ENCODE measurements at places on chromosomes 12 and 14.

DNA sequence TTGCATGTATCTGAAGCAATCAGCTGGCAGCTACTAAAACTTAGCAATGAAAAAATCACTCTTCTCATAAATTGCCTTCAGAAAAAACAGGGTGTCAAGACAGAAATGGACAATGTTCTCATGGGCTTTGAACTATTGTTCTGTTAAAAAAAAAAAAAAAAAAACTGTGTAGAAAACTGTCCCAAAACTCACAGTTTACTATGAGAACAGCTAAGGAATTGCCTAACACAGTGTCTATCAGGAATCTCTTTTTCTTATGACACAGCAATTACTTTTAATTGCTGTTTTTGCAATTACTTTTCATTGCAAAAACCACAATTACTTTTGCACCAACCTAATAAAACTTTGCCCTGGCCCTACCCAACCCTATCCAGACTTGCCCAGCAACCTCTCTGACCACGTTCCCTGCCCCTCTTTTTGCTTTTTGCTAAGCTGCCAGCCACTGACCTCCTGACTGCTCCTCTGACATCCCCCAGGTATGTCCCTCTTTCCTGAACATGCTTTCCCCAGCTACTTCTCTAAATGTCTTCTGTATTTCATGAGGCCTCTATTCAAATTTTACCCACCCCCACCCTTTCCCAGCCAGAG, 68.0 kb upstream of the SLCO1C1 start:
- no peak for DNase-seq

DNA sequence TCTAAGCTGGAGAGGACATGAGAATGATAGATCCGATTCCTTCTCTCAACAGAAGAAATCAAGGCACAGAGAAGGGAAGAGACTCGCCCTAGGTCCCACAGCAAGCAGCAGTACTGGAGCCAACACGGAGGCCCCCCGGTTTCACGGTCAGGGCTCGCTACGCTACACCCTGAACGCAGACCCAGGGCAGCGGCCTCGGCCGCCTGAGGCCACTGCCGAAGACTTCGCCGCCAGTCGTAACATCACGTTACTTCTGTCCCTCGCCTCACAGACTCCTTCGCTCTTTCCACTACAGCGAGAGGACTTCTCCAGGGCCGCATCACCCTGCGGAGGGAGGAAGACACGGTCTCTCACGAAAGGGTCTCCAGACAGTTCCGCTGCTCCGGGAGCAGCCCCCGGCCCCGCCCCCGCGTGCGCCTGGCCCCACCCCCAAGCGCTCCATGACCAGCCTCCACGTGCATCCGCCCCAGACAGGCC, 411 bp upstream of the DCAF4 start:
- DNase-seq: no peak

DNA sequence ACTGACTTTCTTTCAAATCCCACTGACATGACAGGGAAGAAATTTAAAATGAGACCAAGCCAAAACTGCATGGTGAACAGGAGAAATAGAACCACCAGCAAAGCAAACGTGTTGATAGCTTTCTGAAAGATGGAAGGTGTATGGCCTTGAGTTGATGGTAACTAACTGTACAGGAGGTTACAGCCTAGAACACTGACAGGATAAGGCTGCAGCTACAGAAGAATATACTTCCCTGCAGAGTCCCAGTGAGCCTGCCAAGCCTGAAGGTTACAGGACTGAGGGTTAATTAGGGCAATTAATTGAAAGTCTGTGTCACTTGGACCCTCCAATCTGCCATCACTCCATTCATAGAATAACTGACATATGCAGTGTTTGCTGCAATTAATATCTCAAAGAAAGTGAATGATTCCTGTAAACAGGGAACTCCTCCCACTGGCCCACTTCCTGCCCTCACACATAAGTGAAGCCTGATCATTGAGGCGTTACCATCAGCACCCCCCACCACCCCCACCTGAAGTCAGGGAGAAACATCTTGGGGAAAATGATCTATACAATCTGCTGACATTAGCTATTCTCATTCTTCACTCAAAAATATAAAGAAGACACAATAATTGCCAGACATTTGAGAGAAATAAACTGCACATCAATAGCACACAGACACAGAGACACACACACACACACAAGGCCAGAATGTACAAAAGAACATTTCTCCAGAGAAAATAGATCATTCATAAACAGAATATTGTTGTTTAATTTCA, 73.4 kb downstream of the GTF2A1 start:
- DNase-seq: no peak

DNA sequence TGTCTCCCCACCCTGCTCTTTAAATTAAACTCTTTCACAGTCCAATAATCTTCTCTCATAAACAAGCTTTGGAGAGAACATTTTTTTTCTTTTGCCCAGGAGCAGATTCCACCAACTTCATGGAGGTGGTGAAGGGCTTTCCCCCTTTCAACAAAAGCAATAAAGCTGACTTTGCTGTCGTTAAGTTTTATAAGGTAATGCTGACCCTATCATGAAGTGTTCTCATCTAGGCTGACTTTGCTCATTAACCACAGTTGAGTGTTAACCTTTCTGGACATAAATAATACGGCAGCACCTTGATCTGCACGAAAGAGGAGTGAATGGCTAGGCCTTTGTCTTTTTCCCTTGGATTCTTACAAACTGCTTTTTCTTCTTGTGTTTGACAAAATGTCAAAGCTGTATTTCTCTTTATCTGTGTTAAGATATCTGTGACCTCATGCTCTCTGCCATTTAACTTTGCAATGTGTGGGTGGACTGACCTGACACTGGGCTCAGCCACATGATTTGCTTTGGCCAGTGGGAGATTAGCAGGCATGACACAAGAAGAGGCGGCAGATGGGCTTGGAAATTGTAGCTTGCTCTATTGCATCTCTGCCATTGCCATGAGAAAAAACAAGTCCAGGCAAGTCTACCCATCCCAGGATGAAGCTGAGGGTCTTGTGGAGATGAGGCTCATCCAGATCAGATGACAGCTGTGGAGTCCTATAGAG, 470.9 kb upstream of the CCDC196 start:
- DNase-seq: no peak

- DNase-seq: no peak
Measured at GRCh38 chr14:87966816-87967215, 26.2 kb downstream of the GALC start.

DNA sequence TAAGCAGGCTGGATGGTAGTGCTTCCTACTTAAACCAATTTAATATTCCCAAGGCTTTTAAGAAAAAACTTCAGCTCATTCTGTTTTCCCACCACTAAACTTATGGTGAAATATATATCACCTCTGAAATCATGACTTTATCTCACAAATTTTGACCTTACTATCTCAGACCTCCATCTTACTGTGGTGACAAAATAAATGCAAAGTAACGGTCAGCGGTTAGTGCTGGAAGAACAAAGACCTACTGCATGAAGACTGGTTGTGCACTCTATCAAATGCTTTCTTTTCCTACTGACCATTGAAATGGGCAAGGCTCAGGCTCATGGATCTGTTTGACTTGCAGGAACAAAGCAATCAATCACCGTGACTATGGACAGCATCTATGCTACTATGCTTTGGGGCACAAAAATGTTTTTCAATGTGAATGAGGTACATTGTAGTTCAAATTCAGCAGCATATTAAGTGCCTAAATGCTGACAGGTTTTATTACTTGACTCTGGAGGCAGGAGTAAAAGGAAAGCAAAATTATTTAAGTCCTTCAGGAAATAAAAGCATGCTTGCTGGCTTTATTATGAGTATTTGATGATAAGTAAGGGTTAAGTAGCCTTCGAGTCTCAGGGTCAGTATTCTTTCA, 43.1 kb upstream of the GTF2A1 start:
- no peak for DNase-seq

GRCh38 chr14:72612041-72612440, 281.9 kb downstream of the DPF3 start:
- DNase-seq: no peak

DNA sequence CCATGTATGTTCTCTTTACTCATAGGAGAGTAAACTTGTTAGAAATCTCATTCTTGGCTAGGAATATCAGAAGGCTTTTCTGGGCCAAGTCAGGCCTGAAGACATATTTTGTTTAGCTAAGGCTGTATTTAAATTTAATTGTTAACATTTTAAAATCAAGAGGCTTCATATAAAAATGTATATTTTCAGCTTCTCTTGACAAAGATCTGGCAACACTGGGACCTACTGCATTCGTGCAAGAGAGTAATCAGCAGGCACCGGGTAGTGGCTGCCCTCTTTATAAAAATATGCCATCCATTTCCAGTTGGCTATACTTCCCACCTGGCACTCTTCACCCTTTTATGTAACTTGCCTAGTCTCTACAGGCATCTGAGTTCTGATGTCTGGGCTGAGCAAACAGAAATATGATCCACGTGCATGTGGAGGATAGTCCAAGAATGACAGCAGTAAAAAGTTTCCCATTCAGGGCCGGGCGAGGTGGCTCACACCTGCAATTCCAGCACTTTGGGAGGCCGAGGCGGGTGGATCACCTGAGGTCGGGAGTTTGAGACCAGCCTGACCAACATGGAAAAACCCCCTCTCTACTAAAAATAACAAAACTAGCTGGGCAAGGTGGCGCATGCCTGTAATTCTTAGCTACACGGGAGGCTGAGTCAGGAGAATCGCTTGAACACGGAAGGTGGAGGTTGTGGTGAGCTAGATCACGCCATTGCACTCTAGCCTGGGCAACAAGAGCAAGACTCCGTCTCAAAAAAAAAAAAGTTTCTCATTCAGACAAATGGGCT, 2.0 kb upstream of the SOS2 start:
- DNase-seq: no peak

GRCh38 chr12:1559676-1560091, 34.7 kb downstream of the FBXL14 start:
- DNase-seq: no peak

GRCh38 chr12:120115692-120116440, 687 bp downstream of the RAB35 start:
- DNase-seq: no peak

DNA sequence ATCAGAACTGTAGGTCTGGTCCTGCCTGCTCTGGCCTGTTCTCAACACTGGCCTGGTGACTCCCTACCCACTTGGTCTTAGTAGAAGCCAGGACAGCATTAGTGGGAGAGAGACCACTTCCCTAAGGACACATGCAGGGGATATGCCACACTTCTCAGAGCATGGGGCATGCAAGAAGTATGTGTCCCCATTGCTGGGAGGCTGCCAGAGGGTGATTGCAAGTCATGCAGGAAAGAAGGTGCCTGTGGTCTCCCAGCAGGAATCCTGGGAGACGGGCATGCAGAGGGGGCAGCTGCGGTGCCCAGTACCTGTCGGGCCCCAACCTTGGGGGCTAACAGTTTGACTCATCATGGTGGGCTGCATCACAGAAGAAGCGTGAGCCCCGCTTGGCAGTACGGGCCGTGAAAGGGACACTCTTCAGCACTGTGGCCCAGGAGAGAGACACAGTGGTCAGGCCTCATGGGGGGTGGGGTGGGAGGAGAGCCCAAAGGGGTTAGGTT, 23.0 kb downstream of the PRPF40B start:
- DNase-seq: no peak

DNA sequence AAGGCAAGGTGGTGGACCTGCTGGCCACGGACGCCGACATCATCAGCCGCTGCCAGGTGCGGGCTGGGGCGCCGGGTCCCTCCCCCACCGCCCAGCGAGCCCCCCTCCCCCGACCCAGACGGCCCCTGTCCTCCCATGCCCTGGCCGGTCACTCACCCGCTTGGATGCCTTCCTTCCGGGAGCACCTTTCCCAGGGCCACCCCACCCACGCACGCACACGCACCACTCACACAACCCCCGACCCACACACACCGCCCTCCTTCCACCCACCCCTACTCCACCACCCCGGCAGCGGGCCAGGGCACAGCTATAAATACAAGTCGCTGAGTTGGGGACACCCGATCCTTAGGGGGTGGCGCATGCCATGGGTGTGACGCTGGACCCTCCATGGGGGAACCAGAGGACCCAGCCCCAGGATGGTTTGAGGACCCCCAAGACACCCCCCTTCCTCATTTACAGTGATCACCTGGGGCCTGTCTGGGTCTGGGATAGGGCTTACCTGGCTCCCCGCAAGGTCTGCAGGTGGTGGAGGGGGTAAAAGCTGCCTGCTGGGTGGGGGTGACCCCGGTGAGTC, 465 bp downstream of the ADSS1 start:
- DNase-seq: no peak

DNA sequence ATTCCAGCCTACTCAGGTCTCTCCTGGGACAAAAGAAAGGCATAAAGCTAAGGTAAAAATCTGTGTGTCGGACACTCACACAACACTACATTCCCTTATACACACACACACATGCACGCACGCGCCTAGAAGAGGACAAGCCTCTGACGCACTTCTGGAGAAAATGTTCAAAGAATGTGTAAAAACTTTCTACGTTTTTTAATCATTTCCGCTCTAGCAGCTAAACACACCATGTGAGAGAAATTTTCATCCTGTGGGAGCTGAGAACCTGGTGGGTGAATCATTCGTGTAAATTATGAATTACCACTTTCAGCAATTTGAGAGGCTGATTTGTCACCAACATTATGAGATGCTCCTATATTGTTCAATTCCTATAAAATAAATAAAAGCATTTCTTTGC, 494.5 kb downstream of the TMEM132D start:
- DNase-seq: no peak

- DNase-seq: no peak
Measured at GRCh38 chr12:50739611-50740010, 24.3 kb upstream of the ATF1 start.
